A549 (cell line): ENCODE measurements at places on chromosomes 7 and 10.

DNA sequence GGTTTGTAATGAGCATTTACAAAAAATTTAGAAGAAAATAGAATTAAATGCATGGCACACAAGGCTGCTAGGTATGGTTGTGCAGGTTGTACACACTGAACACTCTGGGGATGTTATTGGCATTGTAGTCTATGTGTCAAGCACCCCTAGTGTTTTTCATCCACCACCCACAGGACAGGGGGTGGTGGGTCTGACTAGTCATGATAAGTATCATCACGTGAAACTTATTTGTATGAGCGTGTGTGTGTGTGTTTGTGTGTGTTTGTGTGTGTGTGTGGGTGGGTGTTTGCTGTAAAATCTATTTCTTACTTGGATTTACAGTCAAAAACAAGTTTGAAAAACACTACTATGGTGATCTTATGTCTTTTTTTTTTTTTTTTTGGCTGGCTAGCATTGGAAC, 66.5 kb downstream of the MAP3K8 start:
- DNase-seq = no peak

DNA sequence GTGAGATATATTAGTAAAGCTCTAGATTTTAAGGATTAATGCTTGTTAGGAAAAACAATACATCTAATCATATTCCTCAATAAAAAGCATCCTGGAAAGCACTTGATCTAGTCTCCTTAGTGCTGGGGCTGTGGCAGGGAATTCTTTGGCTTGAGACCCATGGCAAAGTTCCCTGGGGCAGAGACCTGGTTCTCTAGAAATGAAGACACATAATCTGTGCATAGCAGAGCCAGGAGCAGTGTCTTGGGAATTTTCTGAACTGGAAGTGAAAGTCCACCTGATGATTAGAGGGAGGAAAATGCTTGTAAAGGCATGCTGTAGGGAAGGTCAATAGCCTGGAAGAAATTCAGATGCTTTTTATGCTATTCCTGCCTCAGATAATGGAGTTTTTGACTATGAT, 247.4 kb downstream of the CDK14 start:
- DNase-seq = no peak

DNA sequence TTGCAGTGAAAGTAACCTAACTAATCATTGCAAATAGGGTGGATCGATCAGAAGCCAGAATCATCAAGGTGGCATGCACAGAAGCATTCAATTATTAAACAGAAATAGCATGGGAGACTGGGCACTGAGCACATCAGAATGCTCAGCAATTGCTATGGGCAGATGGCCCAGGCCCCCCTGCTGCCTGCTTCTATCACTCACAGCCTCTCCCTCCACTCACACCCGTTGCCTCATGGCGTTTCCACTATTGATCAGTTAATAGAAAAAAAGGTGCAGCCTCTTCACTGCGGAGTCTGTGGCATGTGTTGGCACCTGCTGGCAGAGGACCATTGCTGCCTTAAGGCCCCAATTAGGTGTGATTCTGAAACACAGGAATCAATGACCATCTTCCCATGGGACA, 11.2 kb upstream of the HTR5A start:
- DNase-seq = no peak

DNA sequence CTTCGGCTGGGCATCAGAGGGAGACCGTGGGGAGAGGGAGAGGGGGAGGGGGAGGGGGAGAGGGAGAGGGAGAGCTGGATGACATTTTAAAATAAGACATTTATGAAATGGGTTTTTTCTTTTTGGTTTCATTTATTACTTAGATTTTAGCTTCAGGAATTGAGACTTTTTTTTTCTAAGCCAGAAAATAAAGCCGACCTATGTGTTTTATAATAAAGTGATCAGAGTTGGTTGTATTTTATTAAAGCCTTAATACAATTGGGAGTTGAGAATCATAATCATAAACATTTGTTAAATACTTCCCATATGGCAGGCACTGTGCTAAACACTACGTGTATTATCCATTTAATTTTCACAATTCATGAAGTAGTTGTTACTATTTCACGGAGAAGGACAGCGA, 70.2 kb downstream of the INPP5F start:
- no peak for DNase-seq

- DNase-seq = no peak
Observed at GRCh38 chr10:85900061-85900460, 466.5 kb downstream of the GRID1 start.

GRCh38 chr7:138565451-138566114, 105.5 kb downstream of the TRIM24 start:
- no peak for DNase-seq

GRCh38 chr10:95445837-95446486, 115.2 kb downstream of the SORBS1 start:
- DNase-seq = peak; percentile 81

GRCh38 chr10:5921746-5922145, 31.7 kb downstream of the FBH1 start:
- DNase-seq = no peak

GRCh38 chr7:5354460-5355232, 69.0 kb downstream of the TNRC18 start:
- no peak for DNase-seq

GRCh38 chr10:104639590-104640338, 1.3 kb upstream of the SORCS3 start:
- DNase-seq = peak; percentile 25

DNA sequence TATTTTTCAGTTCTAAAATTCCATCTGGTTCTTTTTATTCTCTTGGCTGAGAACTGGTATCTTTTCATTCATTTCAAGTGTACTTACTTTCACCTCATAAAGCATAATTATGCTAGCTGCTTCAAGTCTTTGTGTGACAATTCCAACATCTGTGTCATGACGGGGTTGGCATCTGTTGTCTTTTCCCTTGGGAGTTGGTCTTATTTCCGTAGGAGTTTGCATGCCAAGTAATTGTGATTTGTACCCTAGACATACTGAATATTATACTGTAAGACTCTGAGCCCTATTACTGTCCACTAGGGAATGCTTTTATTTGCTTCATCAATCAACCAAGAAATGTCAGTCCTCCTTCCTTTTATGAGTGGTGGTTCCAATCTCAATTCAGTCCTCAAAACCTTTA, 24.6 kb upstream of the HUS1 start:
- DNase-seq = no peak
